ENCODE measurements at places on chromosomes 11 and 22.

DNA sequence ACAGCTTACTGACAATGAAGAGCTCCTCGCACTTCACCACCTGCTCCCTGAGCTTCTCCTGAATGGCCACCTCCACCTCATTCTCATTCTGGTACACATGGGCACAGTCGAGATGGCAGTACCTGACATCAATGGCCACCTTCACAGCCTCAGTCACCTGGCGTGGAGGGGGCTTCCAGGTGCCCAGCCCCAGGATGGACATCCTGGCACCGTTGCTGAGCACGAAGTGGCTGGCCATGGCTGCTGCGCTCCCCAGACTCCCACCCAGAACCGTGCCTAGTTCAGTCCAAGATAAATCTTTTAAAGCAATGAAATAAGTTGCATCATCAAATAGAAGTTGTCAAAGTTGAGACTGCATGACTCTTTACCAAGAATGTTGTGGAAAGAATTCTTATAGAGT lies 128.1 kb upstream of the SOX6 start:
- DNase-seq, result no peak

DNA sequence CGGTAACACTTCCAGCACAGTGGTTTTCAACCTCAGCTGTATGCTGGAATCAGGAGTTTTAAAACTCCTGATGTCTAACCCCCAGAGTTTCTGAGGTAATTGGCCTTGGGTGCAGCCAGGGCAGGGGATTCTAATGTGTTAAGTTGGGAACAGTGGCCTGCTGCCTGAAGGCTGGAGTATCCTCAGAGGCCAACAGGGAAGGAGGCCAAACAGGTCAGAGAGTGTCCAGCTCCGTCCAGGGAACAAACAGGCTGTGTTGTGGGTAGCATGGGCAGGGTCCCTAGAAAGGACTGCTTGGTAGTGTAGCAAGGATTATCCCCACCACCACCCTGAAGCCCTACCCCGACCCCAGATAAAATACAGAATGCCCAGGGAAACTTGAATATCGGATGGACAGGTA lies 10.8 kb upstream of the DAGLA start:
- DNase-seq, result no peak

DNA sequence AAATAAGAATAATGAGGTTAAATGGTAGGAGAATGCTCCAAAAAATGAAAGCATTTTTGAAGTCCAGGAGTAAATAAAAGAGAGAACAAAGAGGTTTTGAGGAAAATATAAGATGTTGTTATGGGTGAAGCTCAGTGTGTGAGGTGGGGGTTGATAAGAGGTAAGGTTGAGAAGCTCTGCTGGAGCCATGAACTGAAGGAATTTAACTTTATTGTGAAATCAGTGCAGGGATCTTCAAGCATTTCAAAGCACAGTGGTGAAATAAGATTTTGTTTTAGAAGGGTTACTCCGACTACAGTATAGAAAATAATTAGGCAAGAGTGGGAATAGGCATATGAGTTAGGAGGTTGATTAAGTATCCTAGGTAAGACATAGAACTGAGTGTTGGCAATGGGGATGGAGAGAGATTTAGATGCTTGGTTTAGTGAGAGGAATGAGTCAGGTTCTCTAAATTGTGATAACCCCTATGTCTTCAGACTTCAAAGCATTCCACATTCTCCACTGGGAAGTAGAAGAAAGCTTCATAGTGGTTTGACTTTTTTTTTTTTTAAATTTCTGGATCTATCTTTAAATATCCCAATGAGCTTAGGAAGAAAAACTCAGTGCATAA lies 403.2 kb downstream of the AASDHPPT start:
- DNase-seq, result no peak

DNA sequence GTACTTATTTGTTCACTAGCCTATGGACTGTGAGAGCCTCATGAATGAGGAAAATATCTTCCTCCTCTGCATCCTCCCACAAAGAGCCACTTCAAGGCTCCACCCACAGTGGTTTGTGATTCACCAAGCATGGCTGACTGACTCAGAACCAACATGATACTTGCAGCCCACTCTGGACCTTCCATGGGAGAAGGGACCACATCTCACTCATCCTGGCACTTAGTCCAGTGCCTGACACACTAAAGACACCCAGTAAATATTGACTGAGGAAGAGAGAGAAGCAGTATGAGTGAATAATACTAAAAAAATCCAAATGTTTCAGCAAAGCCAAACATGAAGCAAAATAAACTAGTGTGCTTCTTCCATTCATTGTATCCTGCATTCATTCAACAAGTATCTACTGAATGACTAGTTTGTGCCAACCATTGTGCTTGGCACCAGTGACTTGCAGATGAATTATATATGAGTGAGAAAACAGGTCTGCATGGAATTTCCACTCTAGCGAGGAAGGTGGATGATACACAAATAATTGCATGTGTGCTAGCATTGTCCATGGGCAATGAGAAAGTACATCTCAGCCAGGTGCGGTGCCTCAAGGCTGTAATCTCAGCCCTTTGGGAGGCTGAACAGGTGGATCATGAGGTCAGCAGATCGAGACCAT lies 54.9 kb upstream of the BLID start:
- DNase-seq, result no peak

GRCh38 chr11:121412000-121412587 lies 40.0 kb upstream of the SORL1 start:
- no peak for DNase-seq

DNA sequence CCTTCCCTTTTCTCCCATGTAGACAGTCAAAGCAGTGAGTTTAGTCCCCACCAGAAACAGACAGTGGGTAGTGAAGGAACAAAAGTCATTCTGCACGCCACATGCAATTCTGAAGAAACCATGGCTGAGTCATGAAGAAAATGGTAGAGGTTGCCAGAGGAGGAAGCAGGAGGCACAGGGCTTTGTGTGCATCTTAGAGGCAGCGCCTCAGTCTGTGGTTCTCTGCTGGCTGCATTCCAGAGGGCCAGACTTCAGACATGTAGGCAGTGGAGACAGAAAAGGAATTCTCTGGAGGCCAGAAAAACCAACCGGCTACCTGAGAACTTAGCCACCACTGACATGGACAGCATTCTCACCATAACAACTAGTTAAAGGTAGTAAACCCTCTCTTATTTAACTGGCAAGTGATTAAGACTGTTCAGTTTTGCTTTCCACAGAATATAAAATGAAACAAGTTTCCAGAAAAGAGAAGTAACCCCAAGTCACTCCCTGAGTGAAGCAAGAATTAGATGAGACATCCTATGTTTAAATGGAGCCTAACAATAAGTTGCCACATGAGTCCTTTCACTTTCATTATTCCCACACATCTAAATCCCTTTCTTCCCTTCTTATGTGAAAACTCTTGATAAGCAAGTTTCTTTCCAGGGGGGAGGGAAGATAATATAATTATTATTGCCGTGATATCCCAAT lies 556.1 kb downstream of the SOX6 start:
- peak; percentile 17 for DNase-seq

DNA sequence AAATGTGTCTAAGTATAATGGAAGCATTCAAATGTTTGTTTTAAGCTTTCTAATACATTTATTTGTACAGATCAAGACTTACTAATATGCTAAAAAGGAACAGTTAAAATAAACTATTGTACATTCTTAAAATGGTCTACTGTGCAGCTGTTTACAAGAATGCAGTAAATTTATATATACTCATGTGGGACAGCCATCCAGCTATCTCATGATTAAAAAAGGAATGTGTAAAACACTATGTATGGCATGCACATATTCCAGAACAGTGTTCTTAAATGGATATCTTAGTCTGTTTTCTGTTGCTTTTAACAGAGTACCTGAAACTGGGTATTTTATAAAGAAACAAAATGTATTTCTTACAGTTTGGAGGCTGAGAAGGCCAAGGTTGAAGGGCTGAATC lies 30.2 kb upstream of the CSTF3 start:
- no peak for DNase-seq

DNA sequence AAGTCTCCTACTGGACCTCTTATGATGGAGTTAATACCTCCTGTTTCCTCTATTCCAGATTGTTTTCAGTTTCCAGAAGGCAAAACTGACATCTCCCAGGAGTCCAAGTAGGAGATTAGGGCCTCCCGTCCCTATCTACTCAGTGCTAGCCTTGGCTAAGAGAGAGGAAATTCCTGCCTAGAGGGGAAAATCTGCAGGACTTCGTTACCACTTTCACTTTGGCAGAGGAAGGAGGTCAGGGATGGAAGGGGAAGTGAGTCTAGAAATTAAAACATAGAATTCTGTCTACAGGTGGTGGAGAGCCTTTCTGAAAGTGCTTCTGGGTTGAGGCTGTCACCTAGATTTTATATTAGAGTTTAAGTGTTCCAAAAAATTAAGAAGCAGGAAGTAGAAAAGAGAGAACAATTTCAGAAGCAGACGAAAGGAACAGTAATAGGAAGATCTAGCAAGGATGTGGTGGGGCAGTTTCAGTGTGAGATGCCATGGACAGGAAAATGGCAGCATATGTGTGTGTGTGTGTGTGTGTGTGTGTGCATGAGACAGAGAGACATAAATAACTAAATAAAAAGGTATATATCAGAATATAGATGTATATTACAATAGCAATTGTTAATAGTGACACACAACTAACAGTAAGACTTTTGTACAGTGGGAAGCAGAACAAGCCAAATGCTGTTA lies 2.4 kb upstream of the TRIM68 start:
- no peak for DNase-seq

DNA sequence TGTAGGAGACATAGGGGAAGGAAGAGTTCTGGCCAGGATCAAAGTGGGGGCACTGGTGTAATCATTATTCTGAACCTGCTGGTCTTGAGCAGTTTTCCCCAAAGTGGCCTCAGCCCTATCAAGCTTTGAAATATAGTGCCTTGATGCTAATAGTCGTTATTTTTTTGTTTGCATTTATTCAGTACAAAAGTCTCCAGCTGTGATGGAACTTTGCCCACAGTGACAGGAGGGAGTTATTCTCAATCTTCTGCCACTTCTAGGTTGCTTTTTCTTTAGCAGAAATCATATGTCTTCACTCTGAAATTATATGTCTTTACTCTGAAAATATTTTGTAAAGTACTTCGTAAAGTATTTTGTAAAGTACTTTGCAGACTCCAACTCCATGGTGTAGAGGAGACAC lies 93.1 kb downstream of the FAT3 start:
- no peak for DNase-seq

GRCh38 chr11:108196901-108197300 lies 25.5 kb downstream of the NPAT start:
- DNase-seq, result no peak

DNA sequence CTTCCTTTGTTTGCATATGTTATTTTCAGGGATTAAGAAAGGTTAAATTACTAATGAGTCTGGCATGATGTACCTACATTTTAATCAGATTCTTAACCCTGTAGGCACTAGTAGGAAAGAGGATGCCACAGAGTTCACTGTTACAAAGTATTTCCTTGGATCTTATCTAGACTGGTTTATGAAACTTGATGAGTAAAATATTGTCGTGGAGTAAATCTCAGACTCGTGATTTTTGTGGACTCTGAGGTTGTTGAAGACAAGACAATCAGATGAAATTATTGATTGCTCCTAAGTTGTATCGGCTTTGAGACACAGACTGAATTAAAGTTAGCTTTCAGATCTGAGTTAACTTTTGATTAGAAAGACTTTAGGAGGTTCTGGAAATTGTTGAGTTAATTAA lies 6.0 kb downstream of the KMT2A start:
- no peak for DNase-seq

- no peak for DNase-seq
Observed at GRCh38 chr11:66842501-66842895, 743 bp upstream of the RCE1 start.

DNA sequence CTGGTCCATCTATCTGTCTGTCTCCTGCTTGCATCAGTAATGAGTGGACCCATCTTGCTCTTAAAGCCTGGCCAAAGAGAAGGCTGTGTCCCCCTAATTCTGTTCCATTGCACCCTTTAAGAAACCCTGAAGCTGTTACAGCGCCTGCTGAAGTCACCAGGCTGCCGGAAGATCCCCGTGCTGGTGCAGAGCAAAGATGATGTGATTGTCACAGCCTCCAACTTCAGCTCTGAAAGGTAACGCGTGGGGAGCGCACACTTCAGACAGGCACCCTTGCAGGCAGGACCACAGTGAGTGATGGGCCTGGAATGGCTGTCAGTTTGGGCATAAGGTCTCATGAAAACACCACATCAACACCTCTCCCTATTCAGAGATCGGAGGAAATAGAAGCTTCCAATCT lies 18.4 kb downstream of the GTPBP1 start:
- DNase-seq, result no peak

DNA sequence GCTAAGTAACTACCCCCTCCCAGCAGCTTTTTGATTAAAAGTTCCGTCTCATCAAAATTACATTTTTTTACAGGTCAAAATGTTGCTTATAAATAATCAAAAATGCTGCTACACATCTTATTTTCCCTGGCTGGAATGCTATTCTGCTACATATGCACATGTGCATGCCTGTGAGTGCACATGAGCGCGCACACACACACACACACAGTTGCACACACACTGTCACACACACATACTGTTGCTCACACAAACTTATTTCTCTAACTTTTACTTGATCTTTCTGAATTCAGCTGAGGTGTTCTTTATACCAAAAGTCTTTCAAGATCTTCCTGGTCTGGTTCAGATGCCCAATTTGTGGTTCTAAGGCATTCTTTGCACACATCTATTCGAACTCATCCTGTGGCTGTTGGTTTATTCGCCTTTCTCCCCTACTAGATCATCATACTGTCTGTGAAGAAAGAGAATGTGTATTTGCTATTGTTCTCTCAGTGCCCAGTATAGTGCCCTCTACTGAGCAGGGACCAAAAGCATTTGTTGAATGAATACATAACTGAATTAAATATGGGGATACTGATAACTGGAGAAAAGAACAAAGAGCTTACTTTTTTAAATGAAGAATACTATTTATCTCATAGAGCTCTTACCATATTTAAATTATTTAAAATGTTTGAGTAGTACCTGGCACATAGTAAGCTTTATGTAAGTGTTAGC lies 68.1 kb upstream of the CCDC179 start:
- no peak for DNase-seq

- no peak for DNase-seq
Observed at GRCh38 chr11:118921929-118922744, 3.6 kb downstream of the BCL9L start.

- DNase-seq, result no peak
Observed at GRCh38 chr11:34948696-34949095, 32.3 kb downstream of the PDHX start.

- no peak for DNase-seq
Observed at GRCh38 chr11:10072142-10072541, 221.9 kb downstream of the SBF2 start.

DNA sequence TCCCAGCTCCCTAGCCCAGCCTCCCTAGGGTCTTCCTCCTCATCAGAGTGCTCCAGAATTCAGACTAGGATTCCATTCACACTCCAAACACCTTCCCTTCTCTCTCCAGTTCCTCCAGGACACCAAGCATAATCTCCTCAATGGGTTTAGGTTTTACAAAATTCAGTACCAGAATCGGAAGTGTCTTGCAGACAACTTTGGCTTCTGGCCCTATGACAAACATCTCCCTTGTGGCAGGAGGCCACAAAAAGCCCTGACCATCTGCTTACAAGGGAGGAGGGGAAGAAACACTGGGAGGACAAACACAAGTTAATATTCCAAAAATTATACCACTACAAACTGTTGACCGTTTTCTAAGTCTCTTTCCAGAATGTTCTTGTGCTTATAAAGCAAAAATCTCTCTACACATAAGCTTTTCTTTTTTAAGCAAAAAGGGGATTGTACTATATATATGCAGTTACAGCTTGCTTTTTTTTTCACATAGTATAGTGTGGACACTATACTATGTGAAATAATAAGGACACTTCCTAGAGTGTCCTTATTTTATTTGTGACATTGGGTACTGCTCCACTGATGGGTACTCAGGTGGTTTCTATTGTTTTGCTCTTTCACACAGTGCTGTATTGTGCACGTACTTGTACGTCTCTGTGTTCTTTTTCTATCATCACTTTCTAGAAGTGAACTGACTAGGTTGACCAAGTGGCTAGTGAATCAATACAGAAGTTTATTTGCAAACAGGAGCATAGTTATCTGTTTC lies 78.7 kb downstream of the BDNF start:
- DNase-seq, result no peak
